Left ventricle myocardium superior (tissue), 1 donor: ENCODE measurements at places on chromosomes 11 and 22.

DNA sequence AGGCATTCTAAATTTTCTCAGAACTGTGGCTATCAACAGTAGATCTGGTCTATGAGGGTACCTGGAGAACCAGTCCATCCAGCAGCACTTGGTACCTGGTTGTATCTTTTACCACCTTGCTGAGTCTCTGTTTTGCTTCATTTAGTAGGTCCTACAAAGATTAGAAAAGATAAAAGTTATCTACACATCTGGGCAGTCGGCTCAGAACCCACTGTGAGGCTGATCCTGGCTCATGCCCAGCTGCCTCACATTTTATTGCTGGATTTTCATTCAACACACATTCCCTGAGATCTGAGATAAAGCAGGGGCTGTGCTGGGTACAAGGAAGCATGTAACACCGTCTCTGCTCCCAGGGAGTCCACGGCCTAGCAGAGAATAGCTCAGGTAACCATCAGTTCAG, 27.5 kb downstream of the ATP6V1E1 start:
- DNase-seq, result no peak

GRCh38 chr11:95715777-95716241, 73.8 kb downstream of the FAM76B start:
- no peak for DNase-seq

- DNase-seq, result no peak
These were observed 97.7 kb upstream of the SORL1-AS1 start for GRCh38 chr11:121550247-121551030.

- DNase-seq, result peak; percentile 29
These were observed 79.1 kb downstream of the CDKN1C start for GRCh38 chr11:2806351-2807024.

DNA sequence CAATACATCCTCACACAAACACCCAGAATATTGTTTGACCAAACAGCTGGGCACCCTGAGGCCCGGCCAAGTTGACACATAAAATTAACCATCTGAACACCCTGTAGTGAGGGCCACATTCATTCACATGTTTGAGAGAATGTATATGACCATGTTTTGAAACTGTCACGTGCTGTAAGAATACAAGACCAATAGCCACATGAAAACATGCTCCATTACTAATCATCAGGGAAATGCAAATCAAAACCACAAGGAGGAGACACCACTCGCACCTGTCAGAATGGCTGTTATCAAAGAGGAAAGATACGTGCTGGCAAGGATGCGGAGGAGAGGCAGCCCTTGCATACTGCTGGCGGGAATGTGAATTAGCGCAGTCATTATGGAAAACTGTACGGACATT, 38.3 kb upstream of the IGSF9B start:
- no peak for DNase-seq

- DNase-seq, result no peak
These were observed 1.9 kb upstream of the SCARF2 start for GRCh38 chr22:20439556-20439927.

- no peak for DNase-seq
These were observed 189.3 kb upstream of the MTMR2 start for GRCh38 chr11:96113193-96113681.

GRCh38 chr11:120121914-120122473, 15.9 kb downstream of the TRIM29 start:
- DNase-seq, result no peak

DNA sequence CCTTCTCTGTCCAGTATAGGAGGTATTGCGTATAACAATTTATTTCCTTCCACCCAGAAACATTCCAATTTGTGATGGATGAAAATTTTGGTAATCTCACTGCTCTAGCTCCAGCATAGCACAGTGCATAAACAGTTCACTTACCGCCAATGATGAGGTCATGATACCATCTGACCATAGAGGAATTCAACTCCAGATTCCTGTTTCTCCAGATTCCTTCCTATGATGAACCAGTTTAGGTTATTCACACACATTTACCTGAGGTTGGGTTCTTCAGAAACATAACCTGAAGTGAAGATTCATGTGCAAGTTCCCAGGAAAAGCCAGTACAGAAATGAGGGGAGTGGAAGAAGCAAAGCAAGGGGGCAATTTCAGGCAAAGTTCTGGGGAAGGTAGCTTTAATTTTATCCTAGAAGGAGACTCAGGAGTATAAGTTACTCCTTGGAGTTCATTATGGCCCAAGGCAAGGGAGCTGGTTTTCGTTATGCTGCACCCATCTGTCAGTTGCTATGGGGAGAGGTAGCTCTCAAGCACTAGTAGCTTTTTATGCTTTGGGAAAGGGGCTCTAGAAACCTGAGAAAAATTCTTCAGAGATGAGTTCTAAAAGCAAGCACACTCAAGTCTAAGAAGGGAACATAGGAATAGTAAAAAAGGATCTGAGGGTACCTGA, 121.6 kb downstream of the CASP12 start:
- no peak for DNase-seq

GRCh38 chr22:23245045-23245798, 64.9 kb downstream of the BCR start:
- DNase-seq, result no peak

DNA sequence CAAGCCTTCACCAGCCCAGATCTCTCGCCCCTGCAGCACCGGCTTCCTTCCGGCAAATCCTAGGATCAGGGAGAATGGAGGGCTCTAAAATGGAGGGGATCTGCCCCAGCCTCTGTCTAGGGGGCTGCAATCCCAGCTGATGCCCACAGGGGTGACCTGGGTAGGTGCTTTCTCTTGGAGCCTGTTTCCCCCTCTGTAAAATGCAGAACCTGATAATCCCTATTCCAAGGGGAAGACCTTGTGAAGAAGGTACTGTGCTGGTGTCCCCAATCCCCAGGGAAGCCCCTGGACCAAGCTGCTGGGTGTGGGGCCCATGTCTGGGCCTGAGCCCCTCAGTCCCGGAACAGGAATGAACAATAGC, 2.8 kb downstream of the EMID1 start:
- no peak for DNase-seq

- no peak for DNase-seq
These were observed 50.7 kb downstream of the MYEOV start for GRCh38 chr11:69344570-69345145.

DNA sequence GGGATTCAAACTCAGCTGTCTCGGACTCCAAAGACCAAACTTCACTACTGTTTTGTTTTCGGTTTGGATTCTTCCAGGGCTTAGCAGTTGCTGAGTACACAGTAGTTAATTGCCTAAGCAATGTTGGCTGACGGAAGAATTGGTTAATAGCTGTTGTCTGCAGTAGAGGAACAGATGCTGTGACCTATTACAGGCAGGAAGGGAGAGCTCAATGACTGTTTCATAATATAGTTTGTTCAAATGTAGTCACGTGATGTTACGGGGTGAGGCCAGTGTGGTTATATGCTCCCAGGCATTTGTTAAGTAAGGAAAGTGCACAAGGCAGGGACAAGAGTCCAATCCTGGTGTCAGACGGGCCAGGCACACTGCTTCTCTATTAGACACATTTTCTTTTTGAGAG, 222.6 kb upstream of the CCDC90B start:
- DNase-seq, result no peak

DNA sequence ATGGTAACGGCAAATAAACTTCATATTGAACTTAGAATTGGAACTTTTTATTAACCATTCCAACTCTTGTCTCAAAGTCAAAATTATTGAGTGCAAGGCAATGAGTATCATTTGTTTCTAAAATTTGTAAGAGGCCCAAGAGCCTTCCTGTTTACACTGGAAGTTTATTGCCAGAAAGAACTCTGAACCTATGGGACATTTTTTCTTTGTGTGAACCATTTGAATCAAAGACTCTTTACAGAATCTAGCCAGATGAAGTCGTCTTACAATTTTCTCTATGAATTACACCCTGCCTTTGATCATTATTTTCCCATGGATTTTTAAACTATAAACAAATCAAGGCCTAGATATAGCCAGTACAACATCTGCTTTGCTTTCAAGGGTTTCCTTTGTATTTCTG, 2.3 kb upstream of the GUCY1A2 start:
- no peak for DNase-seq

GRCh38 chr11:112627588-112628045, 333.6 kb upstream of the NCAM1 start:
- DNase-seq, result no peak

DNA sequence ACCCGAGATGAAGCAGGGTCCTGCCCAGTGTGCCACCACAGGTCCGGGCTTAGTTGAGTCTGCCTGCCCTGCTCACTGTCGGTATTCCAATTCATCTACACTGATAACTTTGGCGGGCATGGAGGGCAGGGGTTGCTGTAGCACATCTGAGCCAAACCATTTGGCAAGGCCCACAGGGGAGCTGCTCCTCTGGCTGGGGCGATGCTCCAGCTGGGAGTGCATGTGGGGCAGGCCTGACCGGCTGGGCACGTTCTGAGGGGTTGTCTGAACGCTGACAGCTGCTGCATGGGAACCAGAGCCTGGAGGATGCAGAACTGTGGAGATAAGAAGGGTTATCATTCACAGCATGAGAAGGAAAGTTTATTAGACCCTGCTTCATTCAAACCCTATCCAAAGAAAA, 40.4 kb downstream of the DRG1 start:
- DNase-seq, result peak; percentile 80

- no peak for DNase-seq
These were observed 16.9 kb downstream of the CTTN start for GRCh38 chr11:70415191-70415590.

DNA sequence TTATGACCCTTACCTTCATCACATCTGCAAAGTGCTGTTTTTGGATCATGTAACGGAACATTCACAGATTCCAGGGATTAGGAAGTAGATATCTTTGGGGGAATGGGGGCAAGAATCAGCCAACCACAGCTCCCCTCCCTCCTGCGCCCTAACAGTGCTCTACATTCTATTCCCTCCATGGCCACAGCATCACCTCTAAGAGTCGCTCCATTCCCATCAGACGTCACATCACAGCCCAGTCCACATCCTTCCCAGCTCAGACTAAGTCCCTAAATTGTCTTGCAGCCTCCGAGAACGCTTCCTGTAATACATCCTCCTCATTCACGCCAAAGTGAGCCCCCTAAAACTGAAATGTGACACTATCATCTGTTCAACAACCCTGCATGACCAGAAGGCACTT, 5.9 kb downstream of the SCGB1D1 start:
- DNase-seq, result no peak

DNA sequence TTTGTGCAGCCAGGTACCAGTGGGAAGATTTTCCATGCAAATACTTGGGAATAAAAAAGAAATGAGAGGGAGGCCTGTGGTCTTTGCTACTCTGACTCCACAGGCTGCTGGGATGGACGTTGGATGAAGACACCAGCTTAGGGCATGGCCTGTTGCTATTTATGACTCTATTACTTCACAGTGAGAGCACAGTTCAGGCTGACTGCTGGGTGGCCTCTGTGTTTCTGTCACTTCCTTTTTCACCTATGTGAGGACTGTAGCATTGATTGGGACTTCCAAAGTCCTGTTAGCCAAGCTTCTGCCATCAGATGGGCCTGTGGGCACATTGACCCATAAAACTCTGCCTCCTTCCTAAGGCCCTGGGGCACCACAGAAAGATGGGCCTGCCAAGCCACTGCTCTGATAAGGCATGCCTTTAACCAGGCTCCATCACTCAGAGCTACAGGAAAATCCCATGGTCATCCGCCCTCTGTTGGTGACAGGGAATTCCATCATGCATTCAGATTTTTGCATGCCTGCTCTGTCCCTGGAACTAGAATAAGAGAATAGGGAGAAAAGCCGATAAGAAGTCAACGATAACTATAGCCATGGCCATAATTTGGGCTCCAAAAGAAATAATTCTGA, 64.6 kb downstream of the KCNJ1 start:
- no peak for DNase-seq

- peak; percentile 49 for DNase-seq
These were observed 539 bp downstream of the EIF4ENIF1 start for GRCh38 chr22:31488988-31489617.

DNA sequence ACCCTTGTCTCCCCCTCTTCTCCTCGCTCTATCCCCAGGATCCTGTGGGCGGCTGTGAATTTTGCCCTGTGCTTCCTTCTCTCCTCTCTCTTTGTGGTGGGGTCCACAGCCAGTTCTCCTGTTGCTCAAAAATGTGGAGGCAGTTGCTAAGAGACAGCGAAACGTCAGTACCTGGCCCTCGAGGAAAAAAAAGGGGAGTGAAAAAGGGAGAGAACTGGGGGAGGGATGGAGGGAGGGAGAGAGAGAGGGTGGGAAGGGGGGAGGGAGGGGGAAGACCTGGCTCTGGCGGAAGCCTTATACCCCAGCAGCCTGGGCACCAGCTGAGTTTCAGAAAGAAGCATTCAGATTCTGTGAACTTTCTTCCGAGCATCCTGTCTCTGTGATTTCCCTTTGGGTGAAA, 2.1 kb upstream of the LRRC55 start:
- DNase-seq, result no peak

GRCh38 chr22:31983911-31984656, 39.7 kb downstream of the YWHAH start:
- DNase-seq, result no peak

DNA sequence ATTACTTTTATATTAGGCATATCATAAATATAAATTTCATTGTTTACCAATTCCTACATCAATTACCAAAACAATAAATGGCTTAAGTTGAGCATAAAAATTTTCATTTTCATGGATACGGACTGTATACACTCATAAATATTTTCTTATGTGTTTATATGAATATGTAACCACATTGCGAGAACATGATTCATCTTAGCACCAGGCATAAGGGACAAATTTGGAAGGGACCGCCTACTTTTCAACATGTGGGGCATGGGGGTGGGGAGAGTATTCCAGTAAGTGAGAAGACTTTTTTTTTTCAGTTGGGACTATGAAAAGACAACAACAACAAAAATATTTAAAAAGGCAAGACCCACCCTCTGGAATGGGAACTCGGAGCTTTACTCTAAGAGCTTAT, 296.1 kb downstream of the RAB38 start:
- no peak for DNase-seq

GRCh38 chr11:12058425-12059115, 50.1 kb upstream of the DKK3 start:
- no peak for DNase-seq

GRCh38 chr11:35588627-35589026, 29.6 kb upstream of the FJX1 start:
- DNase-seq, result no peak
